ENCODE measurements at places on chromosomes 11 and 22. TPM values are rescaled to one million over a fixed set of nuclear protein-coding genes. Genes with fewer than 3 reads are reported as not detected.

Gene DDI1
- total RNA-seq, result not detected

Gene KRTAP5-6
- total RNA-seq, result not detected

Gene OTUB1
- 59.4 TPM for total RNA-seq

Gene OR51B2
- not detected for total RNA-seq

Gene PLEKHA7
- total RNA-seq, result 3.3 TPM

Gene SPI1
- total RNA-seq, result 247 TPM

Gene CABP4
- 2.8 TPM for total RNA-seq

Gene DGCR6
- 6.0 TPM for total RNA-seq

Gene HSPB2
- not detected for total RNA-seq

Measured in naive thymus-derived CD4-positive, alpha-beta T cell (primary cell).